Parietal lobe (tissue), 2 donors: ENCODE measurements at places on chromosomes 4 and X. TPM values are rescaled to one million over a fixed set of nuclear protein-coding genes. Genes with fewer than 3 reads are reported as not detected.

The TRIM60 gene
- total RNA-seq = not detected

The TCP11X2 gene
- total RNA-seq = 1.9 TPM

The CXorf65 gene
- total RNA-seq = not detected

The EOLA2 gene
- total RNA-seq = 19.4 TPM

The ATP8A1 gene
- 288 TPM for total RNA-seq

The GUCY1B1 gene
- 36.9 TPM for total RNA-seq

The GNRHR gene
- total RNA-seq = not detected

The ATG4A gene
- total RNA-seq = 5.9 TPM

The MAGEB10 gene
- total RNA-seq = not detected

The JCHAIN gene
- not detected for total RNA-seq

The GPRASP2 gene
- 79.2 TPM for total RNA-seq

The RIBC1 gene
- 0.63 TPM for total RNA-seq

The CSAG2 gene
- total RNA-seq = not detected

The MID2 gene
- total RNA-seq = 12.2 TPM

The RAI2 gene
- total RNA-seq = 5.6 TPM

The SOWAHB gene
- total RNA-seq = 3.4 TPM

The SMR3B gene
- not detected for total RNA-seq

The H2BW2 gene
- not detected for total RNA-seq

The FANCB gene
- 11.6 TPM for total RNA-seq

The PHEX gene
- 3.1 TPM for total RNA-seq

The GSX2 gene
- total RNA-seq = 2.8 TPM

The GPRIN3 gene
- total RNA-seq = 35.1 TPM

The CORIN gene
- total RNA-seq = 0.31 TPM

The FAM149A gene
- 39.8 TPM for total RNA-seq

The IL2 gene
- not detected for total RNA-seq

The HDX gene
- total RNA-seq = 28.5 TPM

The TBX22 gene
- total RNA-seq = 0.31 TPM

The TBL1X gene
- total RNA-seq = 5.6 TPM
